ENCODE measurements at places on chromosomes 6 and 20.

- no peak for DNase-seq
Measured at GRCh38 chr6:13413466-13413862, 73.9 kb downstream of the GFOD1 start.

GRCh38 chr20:9279918-9280401, 211.1 kb downstream of the PLCB4 start:
- no peak for DNase-seq

GRCh38 chr6:43887340-43887858, 117.4 kb downstream of the VEGFA start:
- DNase-seq: no peak

DNA sequence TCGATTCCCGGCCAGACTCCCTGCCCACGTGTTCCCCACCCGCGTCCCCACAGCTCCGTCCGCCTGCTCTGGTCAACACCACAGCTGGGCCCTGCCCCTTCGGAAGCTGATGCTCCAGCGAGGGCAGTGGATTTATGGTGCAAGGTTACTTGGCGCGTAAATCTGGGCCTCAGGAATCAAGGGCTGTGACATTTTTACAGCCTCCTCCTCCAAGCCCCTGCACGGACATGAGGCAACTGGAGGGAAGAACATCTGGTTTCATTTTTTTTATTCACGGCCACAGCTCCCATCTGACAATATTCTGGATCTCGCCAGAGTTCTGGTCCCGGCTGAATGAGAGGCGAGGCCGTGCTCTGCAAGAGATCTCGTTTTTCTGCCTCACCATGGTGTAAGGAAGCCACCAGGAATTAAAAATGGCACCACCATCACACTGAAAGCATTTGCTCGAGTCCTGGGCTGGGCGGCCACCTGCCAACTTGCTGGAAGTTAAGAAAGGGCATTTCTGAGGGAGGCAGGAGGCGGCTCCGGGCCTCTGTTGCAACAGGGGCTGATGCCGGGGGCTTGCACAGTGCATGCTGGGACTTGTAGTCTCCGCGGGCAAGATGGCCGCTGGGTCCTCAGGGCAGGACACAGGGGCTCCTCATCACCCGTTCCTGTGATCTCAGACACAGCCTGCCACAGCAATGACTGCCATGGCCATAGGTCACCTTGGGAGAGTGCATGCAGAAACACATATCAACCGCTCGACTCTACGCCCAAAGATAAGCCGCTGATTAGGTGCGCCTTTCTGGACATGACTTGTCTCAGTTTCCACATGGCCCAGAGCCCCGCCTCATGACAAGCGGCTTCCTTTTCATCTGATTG, 148.5 kb downstream of the LY86 start:
- DNase-seq: no peak

DNA sequence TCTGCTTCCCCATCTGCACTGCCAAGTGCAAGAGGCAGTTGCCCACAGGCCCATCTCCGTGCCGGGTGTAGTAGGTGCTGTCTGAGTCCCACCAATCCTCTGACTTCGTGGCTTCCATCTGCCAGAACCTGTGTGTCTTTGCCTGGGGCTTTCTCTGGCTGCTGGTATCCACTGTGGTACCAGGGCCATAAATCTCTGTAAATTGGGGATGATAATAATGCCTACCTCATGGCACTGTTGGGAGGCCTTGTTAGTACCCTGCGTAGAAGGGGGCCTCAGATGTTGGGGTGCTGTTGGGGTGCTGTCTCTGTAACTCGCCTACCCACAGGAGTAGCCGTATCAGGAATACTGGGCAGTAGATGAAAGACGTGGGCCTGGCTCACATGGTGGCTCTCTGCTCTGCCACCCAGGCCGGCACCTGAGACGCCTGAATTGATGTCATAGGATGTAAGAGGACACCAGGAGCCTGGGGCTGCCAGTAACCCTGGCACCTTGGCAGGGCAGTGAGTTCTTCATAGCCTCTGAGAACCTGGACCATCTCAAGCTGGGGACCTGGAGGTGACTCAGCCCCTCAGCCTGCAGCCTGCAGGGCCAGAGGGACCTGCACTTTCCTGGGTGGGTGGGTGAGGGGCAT, 94.1 kb upstream of the RNF24 start:
- no peak for DNase-seq

DNA sequence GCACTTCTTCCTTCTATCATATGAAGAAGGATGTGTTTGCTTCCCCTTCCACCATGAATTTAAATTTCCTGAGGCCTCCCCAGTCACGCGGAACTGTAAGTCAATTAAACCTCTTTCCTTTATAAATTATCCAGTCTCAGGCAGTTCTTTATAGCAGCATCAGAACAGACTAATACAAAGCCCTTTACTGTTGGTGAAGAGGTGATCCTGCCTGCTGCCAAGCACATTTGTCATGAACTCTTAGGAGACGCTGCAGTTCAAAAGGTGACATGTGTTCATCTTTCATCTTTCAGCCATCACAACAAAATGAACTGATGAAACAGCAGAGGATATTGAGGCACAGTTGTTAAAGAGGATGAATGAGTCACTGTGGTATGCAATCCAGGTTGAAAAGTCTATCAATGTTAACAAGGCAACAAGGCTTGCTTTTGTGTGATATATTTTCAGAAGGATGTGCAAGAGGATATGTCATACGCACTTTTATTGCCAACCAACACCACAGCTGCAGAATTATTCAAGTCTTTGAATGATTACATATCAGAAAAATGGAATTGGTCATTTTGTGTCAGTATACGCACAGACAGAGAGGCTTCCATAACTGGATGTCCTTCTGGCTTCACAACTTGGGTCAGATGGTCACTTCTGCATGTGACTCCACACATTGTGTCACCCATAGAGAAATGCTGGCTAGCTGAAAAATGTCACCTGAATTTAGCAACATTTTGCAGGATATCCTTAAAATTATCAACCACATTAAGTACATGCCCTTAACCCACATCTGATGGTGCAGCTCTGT, 52.4 kb upstream of the PLN start:
- DNase-seq: no peak

GRCh38 chr6:111768431-111768770, 104.9 kb downstream of the FYN start:
- DNase-seq: no peak

GRCh38 chr20:51005214-51005613, 17.7 kb downstream of the KCNG1 start:
- no peak for DNase-seq

DNA sequence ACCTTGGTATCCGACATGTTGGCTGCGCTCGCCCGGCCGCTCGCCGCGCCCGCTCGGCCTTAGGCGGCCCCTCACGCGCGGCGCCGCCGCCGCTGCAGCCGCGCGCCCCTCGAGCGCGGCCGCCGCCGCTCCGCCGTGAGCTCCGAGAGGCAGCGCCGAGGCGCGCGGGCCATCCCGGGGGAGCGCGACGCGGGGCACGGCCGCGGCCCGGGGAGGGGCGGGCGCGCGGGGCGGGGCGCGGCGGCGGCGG, at the start of gene KIF13A:
TSS of gene KIF13A (minus strand) at position 189 of the 250 bp plus-strand sequence. CDS start at position 17, 172 bp downstream.
- DNase-seq: no peak

DNA sequence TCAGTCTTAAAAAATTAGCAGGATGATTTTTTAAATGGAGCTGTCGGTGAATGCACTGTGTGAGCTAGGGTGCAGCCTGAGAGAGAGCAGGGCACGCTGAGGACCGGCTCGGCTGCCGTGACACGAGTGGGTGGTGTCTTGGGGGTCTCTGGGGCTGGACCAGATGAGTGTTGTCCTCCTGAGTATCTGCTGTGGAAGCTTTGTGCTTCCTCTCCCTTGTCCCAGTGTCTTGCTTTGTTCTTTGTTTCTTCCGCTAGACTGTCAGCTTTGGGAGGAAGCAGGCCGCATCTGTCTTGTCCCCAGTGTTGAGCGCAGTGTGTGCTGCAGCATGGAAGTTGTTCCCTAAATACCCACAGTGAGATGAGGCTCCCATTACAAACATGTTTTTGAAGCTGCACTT, 89.4 kb downstream of the RTN4IP1 start:
- no peak for DNase-seq

GRCh38 chr6:97059473-97059872, 134.9 kb downstream of the KLHL32 start:
- DNase-seq: no peak

DNA sequence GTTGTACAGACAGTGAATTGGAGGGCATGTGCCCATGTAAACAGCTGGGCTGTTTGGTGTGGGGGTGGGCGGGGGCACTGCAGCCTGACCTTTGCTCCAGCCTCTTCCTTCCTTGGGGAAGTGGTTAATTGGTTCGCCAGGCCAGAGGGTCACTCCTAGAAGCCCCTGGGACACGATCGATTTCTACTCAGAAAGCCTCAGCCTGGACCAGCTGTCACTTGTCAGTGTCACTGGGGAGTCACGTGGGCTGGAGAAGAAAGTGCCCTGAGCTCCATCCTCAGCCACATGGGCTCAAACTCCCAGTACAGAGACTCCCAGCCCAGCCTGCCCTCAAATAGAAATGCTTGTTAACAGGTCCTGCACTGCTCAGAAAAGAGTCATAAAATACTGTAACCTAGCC, 423.8 kb upstream of the SULF2 start:
- no peak for DNase-seq

Data from stimulated activated CD8-positive, alpha-beta memory T cell treated with anti-CD3 and anti-CD28 coated beads, Interleukin-7, amount 100 ng/mL, for 48 hours (primary cell).